Stimulated activated CD4-positive, alpha-beta T cell treated with anti-CD3 and anti-CD28 coated beads, Interleukin-4, amount 100 ng/mL, for 24 hours (primary cell): ENCODE measurements at places on chromosomes 6 and 20.

- no peak for DNase-seq
Observed at GRCh38 chr20:50233325-50234212, 42.9 kb downstream of the CEBPB start.

GRCh38 chr6:129287231-129288177 lies 404.6 kb downstream of the LAMA2 start:
- DNase-seq, result no peak

GRCh38 chr20:63587256-63587655 lies 13.2 kb upstream of the HELZ2 start:
- DNase-seq, result no peak

DNA sequence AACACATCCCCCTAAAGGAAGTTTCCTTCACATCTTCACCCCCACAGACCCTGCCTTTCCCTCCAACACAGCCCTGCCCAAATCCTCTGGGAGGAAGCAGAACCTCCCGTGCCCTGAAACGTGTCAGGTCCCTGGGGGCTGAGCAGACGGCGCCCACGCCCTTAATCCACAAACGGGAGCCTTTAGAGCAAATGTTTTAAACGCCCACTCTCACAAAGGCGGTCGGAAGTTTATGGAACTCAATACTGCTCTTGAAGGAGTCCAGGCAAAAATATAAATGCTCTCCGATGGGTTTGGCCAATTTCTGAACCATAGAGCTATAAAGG lies 237.1 kb upstream of the AFDN start:
- DNase-seq, result no peak

GRCh38 chr6:136383268-136383937 lies 93.8 kb upstream of the BCLAF1 start:
- DNase-seq, result no peak

- no peak for DNase-seq
Observed at GRCh38 chr20:20897922-20898321, 185.5 kb upstream of the RALGAPA2 start.
